ENCODE measurements at places on chromosomes 16 and 17.

GRCh38 chr17:52156576-52157570 lies 1.6 kb downstream of the CA10 start:
- no peak for DNase-seq

GRCh38 chr17:14361945-14362508 lies 61.1 kb downstream of the HS3ST3B1 start:
- DNase-seq: no peak

GRCh38 chr17:80891397-80892018 lies 100.1 kb upstream of the CHMP6 start:
- peak; percentile 84 for DNase-seq

DNA sequence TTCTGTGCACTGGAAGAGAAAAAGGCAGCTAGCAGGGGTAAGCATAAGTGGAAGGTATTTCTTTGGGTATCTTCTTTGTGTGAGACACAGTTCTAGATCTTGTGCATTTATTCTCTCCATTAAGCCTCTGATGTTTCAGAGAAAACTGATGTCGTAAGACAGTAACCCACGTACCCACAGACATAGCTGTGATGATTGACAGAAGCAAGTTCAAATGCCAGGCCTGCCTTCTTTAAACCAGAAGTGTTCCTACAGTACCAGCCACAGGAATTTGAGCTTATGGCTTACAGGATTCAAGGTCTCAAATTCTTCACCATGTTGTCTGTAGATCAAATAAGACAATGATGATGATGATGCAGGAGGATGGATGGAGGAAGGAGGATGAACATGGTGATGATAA lies 161.4 kb upstream of the KCNJ16 start:
- DNase-seq: no peak

GRCh38 chr17:4594931-4595684 lies 10.8 kb downstream of the SMTNL2 start:
- DNase-seq: peak; percentile 26

DNA sequence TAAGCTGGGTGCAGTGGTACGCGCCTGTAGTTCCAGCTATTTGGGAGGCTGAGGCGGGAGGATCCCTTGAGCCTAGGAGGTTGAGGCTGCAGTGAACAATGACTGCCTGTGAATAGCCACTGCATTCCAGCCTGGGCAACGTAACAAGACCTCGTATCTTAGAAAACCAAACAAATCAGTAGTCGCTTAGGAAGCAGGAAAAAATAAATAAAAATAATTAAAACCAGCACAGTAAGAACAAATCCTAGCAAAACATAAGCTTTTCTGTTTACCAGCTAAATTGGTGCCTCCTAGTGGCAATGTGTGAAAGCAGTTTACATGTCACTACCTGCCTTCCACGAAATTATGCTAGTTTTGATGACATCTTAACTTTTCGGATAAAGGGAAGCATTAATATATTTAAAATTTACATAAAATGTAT lies 1.3 kb downstream of the ARMC5 start:
- DNase-seq: no peak

GRCh38 chr17:80359422-80360110 lies 55.4 kb upstream of the ENDOV start:
- DNase-seq: no peak

- no peak for DNase-seq
Observed at GRCh38 chr16:31078597-31079341, 4.5 kb downstream of the ZNF646 start.

- no peak for DNase-seq
Observed at GRCh38 chr17:19348806-19349205, 13.7 kb downstream of the B9D1 start.

- no peak for DNase-seq
Observed at GRCh38 chr17:78898075-78898836, 4.7 kb downstream of the CEP295NL start.

DNA sequence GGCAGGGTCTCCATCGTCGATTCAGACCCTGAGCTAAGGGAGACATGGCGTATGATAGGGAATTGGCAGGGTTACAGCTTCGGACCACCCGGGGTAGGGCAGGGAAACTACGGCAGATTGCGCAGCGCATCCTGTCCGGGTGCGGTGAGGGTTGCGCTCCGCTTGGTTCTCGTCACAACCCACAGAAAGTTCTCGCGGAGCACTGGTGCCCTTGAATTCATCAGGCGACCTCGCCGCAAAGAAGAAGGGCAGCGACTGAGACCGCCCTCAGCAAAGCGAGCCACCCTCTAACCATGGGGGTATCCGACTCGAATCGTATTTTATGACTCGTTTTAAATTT lies 1.2 kb downstream of the HS3ST3B1 start:
- DNase-seq: peak; percentile 68

DNA sequence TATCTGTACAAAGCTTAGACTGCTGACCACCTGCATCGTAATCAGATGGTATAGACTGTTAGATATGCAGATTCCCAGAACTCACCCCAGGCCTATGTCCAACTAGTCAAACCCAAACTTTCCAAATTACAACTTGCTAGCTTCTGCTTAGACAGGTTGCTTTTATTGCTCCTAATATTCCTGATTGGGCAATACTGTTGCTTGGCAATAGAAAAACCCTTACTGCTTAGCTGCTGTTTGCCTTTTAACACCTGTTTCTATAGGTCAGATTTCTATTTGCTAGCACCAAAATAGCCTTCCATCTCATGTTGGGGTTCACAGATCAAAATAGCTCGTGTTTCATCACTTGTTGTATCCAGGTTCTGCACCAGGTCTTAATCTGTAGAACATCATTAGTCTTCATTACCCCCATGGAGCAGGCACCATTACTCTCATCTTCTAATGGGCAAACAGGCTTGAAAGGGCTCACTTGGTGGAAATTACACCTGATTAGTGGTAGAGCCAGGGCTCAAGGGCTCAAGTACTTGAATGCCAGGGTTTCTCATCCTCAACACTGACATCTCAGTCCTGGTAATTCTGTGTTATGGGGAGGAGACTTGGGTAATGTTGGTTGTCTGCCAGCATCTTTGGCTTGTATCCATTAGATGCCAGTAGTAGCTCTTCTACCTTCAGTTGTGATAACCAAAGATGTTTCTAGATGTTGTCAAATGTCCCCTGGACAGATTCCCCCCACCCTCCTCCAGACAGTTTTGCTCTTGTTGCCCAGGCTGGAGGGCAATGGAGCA lies 2.7 kb downstream of the ZP2 start:
- no peak for DNase-seq

GRCh38 chr17:50039058-50039457 lies 16.9 kb upstream of the ITGA3 start:
- no peak for DNase-seq

DNA sequence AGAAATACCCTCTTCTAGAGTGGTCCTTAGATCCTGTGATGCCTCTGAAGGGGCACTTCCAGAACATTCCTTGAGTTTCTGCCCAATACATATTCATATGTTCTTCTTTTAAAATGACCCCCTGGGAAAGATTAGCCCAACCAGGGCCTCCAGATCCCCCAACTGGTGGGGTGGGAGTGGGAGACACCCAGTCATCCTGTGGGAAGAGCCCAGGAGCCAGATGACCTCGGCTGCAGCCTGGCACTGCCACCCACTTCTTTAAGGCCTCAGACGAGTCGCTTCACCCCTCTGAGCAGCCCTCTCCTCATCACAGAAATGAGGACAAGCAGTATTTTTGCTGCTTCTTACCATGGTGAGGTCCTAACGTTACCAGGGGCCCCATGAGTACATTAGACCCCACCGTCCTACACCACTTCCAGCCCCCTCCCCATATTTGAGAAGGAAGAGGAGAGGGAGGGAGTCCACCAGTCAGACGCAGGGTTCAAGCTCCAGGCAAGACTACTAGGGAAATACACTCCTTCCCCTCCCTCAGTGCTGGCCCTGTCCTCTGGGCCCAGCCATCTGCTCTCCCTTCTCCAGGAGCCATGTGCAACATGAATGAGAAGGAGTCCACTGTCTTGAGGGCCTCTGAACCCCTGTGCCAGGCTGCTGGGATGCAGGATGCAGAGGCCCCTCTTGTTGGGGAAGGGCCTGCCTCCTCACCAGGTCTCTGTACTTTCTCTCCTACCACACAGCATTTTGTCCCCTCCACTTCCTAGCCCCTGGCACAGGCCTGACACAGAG lies 11.8 kb downstream of the MPO start:
- DNase-seq: no peak

DNA sequence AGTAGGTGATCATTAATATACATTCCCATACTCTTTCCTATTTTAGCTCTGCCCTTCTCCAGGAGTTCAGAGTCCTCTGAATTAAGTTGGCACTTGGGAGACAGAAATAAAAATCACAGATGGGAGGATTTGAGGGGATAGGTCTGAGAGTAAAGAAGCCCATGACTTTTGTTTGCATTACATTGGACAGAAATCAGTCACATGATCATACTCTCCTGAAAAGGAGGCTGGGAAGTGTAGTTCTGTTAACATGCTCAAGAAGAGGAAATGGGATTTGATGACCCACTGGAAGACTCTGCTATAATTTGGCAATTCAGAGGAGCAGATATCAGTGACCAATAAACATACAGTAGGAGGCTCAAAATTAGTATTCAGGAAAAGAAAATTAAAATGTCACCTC lies 674.9 kb upstream of the C16orf82 start:
- DNase-seq: no peak

DNA sequence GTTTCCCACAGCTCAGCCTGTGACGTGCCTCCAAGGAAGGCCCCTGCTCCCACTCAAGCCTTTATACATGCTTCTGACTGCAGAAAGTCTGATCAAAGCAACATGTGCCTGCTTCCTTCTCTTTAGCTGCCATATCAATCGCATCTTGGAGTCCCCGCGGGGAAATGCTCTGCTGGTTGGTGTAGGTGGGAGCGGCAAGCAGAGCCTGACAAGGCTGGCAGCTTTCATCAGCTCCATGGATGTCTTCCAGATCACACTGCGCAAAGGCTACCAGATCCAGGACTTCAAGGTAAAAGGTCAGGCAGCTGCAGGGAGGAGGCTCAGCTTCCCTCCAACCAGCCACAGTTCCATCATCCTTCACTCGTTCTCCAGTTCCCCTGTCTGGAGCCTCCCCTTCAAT lies 189.7 kb downstream of the ZNF18 start:
- no peak for DNase-seq

DNA sequence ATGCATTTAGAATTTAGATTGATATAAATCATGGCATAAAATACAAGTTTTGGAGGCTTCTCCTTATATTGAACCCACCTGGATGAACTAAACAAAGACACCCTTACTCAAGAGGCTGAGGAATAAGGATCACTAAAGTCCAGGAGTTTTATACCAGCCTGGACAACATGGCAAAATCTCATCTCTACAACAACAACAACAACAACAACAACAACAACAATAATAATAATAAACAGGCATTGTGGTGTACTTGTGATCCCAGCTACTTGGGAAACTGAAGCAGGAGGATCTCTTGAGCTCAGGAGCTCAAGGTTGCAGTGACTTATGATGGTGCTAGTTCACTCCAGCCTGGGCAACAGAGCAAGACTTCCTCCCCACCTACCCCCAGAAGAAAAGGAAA lies 558.0 kb downstream of the TOX3 start:
- no peak for DNase-seq

DNA sequence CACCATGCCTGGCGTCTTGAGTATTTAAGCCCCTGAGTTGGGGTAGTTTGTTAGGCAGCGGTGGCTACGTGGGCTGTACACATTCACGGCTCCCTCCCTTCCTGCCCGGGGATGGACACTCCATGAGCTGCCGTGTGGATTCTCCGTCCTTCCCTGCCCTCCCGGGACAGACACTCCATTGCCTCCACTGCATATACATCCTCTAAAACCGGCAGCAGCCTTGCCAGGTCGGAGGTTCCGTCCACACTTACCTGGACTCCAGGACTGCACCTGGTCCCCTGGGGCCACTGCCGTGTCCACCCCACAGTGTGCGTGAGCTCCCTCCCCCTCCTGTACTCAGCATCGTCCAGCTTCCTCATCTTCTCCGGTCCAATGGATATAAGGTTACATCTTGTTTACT lies 3.5 kb upstream of the SPATA2L start:
- DNase-seq: no peak

DNA sequence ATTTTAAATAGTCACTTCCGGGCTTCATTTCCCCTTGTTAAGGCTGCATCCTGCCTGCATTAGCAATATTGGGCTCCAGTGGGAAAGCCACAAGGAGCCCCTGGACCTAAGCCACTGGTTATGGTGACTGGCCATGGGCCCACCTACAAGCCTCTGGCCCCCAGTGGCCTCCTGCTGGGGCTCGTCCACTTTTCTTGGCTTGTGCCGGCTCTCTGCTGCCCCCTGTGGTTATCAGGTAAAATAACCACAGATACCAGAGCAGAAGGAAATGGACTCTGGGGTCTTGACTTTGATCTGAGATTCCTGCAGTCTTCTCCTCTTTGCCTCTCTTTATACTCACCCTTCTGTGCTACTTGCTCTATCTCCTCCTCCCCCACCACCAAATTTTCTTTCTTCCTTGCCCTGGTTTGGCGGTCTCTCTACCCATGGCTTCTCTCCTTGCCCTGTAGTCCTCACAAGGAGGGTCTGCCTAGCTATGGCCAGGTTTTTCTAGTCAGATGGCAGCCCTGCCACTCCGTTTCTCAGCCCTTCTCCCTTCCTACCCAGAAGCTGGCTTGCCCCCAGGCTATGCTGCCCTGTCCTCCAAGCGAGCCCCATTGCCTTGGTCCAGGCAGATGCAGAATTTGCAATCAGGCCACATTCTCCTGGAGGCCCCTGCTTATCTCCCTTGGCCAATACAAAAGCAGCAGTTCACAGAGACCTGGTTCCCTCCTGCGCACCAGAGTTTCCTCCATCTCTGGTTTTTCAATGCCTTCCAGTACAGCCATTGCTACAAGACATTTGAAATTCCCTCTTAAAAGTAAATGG lies 82.9 kb upstream of the RCVRN start:
- DNase-seq: no peak

GRCh38 chr17:49798182-49798581 lies 9.7 kb downstream of the KAT7 start:
- no peak for DNase-seq

GRCh38 chr17:28665994-28666393 lies 4.0 kb downstream of the SUPT6H start:
- no peak for DNase-seq

DNA sequence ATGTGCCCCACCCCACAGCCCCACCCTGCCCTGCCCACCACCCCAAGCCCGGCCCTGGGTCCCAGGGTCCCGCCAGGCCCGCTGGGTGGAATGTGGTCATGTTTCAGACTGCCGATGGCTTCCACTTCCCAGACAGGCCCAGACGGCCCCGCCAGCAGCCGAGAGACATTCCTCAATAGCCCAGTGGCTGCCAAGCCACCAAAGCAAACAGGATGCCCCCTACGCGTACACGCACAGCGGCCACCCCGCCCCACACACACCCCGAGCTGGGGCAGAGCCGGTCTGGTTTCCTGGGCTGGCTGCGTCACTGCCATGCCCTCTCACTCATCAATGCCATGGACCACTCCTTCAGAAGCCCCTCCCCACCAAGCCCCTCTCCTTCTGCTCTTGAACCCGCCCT lies 1.2 kb upstream of the KRT17 start:
- DNase-seq: no peak

GRCh38 chr17:18041776-18042175 lies 2.6 kb downstream of the GID4 start:
- DNase-seq: no peak

- DNase-seq: peak; percentile 88
Observed at GRCh38 chr16:50152807-50153595, at the start of gene TENT4B. TENT4B (plus strand) TSS chr16:50153306; CDS start chr16:50153622, 316 bp downstream.

- DNase-seq: peak; percentile 1
Observed at GRCh38 chr17:50953831-50954601, 87.9 kb upstream of the TOB1 start.
